ENCODE measurements at places on chromosomes 12 and 14.

- DNase-seq = no peak
These were observed 179.0 kb downstream of the CHST11 start for GRCh38 chr12:104635607-104636343.

DNA sequence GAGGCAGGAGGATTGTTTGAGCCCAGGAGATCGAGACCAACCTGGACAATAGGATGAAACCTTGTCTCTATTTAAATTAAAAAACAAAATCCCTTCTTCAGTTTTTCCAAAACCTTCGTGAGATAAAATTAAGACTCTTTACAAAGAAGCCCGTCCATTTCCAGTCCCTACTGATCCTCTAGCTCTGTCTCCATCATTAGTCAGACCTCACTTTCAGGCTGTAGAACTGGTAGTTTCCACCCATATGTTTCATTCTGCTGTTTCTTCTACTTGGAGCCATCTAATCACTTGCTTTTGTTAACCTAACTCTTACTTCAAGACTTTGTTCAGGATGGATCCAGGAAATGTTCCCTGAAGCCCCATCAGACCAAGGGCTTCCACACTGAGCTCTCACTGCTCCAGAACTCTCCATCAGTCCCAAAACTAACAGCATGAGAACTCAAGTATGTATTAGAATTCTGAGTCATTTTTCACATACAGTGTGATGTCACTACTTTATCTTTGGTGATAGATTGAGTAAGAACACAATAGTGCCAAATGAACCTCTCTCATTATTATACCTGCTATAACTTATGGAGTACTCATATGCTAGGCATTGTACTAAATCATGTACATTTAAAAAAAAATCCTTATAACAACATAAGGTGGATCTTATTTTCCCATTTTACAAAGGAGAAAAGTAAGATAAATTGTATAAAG, 90.8 kb downstream of the PRICKLE1 start:
- no peak for DNase-seq

GRCh38 chr14:104104076-104104901, 18.8 kb downstream of the ASPG start:
- no peak for DNase-seq

GRCh38 chr12:109836916-109837315, 3.7 kb upstream of the TRPV4 start:
- no peak for DNase-seq

DNA sequence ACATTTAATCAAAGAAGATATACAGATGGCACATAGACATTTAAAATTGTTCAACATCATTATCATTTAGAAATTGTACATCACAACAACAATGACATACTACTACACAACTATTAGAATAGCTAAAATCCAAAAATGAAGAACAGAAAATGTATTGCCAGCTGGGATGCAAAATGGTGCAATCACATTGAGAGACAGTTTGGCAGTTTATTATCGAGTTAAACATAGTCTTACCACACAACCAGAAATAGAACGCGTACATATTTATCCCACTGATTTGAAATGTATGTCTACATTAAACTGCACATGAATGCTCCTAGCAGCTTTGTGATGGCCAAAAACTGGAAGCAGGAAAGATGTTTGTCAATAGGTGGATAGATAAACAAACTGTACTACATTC, 791.5 kb upstream of the MGAT4C start:
- no peak for DNase-seq

GRCh38 chr14:25371068-25371467, 321.1 kb upstream of the STXBP6 start:
- DNase-seq = no peak

DNA sequence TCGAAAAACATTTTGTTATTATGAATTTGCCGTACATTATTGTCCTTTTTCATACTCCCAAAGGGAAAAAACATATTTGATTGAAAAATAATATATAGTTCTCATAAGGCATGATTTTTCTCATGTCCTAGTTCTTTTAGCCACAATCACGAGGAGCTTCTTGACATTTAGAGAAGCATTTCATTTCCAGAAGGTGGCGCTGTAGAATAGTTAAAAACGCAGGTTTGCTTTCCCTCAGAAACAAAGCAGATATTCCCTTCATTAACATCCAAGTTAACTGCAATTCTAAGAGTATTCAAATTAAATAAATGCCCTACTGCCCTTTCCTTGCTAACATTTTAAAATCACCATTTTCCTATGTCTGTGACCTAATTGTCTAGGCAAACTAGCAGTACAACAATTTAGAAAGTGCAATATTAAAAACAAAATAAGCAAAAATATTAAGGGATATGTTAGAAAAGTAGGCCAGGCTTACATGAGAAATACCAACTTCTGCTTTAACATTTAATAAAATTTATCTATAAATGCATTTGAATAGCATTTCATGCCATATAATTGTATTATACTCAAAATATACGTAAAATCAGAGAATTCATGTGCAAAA, 10.9 kb upstream of the PIK3C2G start:
- no peak for DNase-seq

DNA sequence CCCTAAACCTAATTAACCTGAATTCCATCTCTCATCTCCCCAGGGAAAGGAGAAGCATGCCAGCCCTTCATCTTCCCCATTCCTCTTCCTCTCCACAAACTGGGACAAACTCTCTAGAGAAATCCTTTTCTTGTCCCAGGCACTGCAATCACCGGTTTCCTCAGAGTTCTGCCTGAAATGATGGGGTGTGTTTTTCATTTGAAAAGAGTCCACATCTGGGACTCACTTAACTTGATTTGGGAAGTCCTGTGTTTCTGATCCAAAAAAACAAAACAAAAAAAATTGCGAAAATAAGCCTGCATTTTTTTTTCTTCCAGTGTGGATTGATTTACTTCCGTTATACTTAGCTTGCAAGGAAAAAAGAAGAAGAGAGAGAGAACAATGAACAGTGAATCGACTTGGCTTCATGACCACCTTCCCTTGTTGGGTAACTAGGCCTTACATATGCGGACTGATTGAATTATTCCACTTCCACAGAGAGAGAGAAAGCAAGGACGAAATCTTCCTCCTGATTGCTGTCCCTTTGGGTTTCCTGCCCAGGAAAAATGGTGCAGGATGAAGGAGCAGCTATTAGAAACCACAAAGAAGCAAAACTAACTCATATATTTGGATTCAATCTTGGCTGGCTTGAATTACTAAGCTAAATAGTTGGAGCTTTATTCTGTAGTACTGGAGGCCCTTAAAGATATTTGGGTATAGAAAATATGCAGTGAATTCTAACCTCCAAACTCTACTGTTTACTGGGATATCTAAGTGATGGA, 506.2 kb upstream of the TBX3 start:
- DNase-seq = no peak

DNA sequence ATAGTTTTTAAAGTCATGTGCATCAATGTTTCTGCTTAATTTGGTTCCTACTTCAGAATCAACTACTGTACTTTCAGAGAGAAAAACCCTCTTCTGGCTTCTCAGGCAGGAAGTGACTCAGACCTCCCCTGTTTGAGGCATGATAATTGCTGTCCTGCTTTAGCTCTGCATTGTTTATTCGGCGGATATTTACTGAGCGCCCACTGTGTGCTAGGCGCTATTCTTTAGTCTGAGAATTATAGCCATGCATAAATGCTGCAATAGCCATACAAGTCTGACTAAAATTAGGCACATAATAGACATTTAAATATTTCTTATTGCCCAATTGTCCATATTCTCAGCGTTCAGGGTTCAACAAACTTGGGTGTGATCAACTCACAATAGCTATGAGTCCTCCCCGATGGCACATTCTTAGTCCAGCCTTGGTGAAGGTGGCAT, 6.1 kb upstream of the AMIGO2 start:
- no peak for DNase-seq

DNA sequence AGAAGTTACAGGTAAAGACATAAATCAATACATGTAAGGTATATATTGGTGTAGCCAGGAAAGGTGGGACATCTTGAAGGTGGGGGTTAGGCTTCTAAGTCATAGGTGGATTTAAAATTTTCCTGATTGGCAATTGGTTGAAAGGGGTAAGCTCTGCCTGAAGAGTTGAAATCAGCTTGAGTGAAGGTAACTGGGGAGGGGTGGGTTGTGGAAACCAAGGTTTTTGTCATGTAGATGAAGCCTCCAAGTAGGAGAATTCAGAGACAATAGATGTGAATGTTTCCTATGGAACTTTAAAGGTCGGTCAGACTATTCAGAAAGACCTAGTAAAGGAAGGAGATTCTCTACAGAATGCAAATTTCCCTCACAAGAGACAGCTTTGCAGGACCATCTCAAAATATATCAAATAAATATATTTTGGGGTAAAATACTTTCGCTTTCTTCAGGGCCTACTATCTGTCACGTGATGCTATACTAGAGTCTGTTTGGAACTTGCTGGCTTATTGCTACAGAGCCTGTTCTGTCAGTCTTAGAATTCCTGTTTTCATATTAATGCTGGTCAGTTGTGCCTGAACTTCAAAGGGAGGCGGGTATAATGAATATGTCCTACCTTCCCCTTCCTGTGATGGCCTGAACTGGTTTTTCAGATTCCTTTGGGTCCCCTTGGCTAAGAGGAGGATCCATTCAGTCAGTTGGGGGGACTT, 20.6 kb upstream of the SPATA7 start:
- no peak for DNase-seq

- no peak for DNase-seq
These were observed 49.4 kb downstream of the KRT80 start for GRCh38 chr12:52142431-52142830.

DNA sequence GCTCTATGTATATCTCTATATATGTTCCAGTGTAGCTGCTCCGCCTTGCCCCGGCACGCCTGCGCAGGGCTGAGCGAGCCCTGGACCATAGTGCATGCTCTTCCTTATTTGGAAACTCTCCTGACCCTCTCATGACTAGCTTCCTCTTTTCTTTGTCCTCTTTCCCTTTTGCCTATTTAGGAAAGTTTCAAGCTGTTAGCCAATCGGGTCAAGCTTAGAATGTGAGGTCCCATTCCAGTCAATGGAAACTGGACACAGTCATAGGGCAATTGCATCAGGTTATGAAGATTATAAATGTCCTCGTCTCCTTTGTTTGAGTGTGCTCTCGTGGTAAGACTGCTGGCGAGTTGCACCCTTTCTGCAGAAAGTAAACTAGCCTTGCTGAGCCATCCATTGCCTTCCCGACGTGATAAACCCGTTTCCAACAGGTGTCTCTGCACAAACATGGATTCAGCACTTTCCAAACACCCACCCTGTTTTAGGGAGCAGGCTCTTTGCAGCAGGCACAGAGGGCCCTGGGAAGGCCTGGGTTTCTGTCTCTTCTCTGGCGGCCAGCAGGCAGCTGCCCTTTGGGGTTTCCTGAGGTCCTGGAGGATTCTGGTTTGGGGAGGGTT, 30.9 kb downstream of the CCDC92 start:
- DNase-seq = no peak

GRCh38 chr12:57750561-57751431, 1.3 kb downstream of the CDK4 start:
- DNase-seq = no peak
